ENCODE measurements at places on chromosomes 5 and 9. TPM values are rescaled to one million over a fixed set of nuclear protein-coding genes. Genes with fewer than 3 reads are reported as not detected.

Gene ENG
- 11.1 TPM for total RNA-seq

DNA sequence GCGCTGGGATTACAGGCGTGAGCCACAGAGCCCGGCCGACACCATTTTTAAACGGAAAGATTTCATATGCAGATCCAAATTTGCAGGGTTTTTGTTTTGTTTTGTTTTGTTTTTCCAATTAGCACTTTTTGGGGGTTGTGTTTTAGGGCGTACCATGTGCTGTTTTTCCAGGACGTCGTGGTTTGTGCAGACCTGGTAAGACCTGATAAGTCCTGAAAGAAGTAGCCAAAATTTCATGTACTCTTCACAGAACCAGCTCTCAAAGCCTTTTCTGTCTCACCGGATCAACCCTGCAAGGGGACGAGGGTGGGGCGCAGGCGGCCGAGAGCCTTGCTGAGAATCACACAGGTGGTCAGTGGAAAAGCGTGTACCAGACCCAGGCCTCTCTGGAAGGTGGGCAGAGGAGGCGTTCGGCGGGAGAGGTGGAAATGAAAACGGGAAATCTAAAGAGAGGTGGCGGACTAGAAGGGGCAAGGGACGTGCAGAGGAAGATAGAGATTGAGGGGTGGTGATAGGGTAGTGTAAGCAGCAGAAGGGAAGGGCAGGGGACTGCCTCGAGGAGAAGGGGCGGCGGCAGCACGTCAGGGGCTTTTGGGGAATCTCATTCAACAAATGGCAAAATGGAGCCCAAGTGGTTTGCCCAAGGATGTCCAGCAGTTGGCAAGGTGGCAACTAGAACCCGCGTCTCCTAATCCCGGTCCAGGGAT lies 1.1 kb upstream of the FAF2 start:
- peak overlapping the region; percentile 95 for H3K27ac ChIP-seq
- peaks cover 1% of the 10 kb centered on the region for H3K27me3 ChIP-seq
- peaks cover 24% of the 10 kb centered on the region for H3K4me1 ChIP-seq
- DNase-seq = peak; percentile 6

- DNase-seq = no peak
- peaks cover 28% of the 10 kb centered on the region for H3K27me3 ChIP-seq
- peak overlapping the region; percentile 78 for H3K4me3 ChIP-seq
- no peaks in the 10 kb centered on the region for H3K36me3 ChIP-seq
- H3K27ac ChIP-seq = no peak overlapping the region
Observed at GRCh38 chr9:121268598-121268850, 562 bp downstream of the GSN start.

Gene TMOD1
- 3.8 TPM for total RNA-seq

Gene HEMGN
- total RNA-seq = 1.5 TPM

DNA sequence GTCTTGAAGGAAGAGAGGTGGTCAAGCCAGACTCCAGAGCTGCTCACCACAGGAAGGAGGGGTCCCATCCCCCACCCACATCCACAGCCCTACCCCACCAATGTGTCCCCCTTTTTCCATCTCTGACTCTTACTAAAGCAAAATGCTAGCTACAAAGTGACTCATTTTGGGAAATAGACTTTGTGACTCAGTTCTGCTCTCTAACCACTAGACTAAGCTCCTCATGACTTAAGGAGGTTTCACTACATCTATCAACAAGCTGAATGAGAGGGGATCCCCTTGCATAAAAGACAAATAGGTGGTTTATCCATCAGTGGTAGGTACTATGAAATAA lies 35.1 kb upstream of the ADRB2 start:
- H3K4me1 ChIP-seq = peaks cover 52% of the 10 kb centered on the region
- peak overlapping the region; percentile 35 for H3K4me3 ChIP-seq
- DNase-seq = peak; percentile 78
- no peaks in the 10 kb centered on the region for H3K36me3 ChIP-seq

Gene GABRA1
- not detected for total RNA-seq

DNA sequence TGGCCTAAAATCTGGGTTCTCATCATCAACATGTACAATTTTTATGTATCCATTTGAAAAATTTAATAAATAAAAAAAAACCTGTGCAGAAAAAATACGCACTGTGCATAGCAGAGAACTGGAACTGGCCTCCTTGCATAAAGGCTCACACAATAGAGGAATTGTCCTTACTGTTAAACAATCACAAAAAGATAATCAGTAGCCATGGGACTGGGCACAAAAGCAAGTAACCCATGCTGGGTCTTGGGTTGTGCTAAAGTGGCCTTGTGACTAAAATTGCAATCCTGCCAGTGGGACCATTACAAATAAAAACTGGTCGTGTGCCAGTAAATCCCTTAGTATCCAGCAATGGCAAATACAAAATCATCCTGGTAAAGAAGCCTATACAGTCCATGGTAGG lies 1646.6 kb downstream of the MAT2B start:
- H3K4me1 ChIP-seq = no peaks in the 10 kb centered on the region
- H3K27ac ChIP-seq = no peak overlapping the region
- H3K36me3 ChIP-seq = no peaks in the 10 kb centered on the region
- H3K27me3 ChIP-seq = no peaks in the 10 kb centered on the region

DNA sequence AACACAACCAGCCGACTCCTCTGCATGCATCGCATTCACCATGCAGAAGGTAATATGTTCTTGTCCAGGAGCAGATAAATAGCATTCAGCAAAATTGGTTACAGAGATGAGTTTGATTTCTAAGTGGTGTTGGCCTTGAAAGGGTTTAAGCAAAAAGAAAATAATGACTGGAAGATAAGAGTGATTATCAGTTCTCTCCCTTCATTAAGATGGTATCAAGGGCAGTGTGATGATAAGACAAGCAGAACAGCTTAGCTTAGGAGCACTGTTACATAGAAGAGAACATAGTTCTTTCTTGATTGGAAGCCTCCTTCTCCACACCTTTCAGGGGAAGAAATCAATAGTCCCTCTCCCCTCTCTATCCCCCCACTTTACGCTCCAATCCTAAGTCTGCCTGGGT lies 121.5 kb downstream of the GALNT10 start:
- H3K36me3 ChIP-seq = peaks cover 6% of the 10 kb centered on the region
- no peak overlapping the region for H3K4me3 ChIP-seq
- peaks cover 50% of the 10 kb centered on the region for H3K4me1 ChIP-seq
- H3K27me3 ChIP-seq = no peaks in the 10 kb centered on the region
- H3K27ac ChIP-seq = no peak overlapping the region
- no peak for DNase-seq

DNA sequence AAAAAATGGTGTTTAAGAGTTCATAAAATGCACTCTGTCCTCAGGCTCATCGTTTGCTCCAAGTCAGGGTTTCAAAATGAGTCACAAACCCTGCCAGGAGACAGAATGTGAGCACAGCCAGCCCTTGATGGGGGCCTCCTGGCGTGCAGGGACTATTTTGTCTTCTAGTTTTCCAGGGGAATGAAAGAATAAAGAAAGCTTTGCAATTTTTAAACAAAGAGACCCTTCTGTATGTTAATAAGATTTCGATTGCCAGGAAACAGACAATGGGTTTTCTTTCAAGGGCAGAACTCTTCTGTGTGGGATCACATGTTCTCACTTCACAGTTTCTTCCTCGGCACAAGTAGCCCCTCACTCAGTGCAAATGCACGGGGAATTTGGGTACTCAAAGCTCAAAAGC lies 121.4 kb upstream of the C6 start:
- H3K36me3 ChIP-seq = no peaks in the 10 kb centered on the region
- no peak overlapping the region for H3K27ac ChIP-seq
- H3K4me3 ChIP-seq = no peak overlapping the region
- no peaks in the 10 kb centered on the region for H3K4me1 ChIP-seq

DNA sequence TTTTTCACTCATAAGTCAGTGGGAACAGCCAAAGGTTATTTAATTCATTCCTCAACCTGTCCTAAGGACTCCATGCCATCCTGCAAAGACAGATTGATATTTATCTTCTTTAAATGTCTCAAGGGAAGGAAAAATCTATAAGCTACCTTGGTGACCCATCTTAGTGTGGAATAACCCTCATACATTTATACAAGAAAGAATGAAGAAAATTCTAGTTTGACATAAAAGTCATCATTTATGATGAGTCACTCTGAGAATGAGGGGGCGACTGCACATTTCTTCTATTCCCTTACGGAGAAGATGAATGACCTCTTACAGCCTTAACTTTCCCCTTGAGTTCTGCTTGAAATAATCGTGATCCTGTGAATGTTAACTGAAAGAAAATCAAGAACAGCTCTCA lies 26.8 kb upstream of the NUDT12 start:
- no peaks in the 10 kb centered on the region for H3K36me3 ChIP-seq
- no peak overlapping the region for H3K27ac ChIP-seq
- peaks cover 6% of the 10 kb centered on the region for H3K27me3 ChIP-seq
- no peak for DNase-seq
- no peak overlapping the region for H3K4me3 ChIP-seq

DNA sequence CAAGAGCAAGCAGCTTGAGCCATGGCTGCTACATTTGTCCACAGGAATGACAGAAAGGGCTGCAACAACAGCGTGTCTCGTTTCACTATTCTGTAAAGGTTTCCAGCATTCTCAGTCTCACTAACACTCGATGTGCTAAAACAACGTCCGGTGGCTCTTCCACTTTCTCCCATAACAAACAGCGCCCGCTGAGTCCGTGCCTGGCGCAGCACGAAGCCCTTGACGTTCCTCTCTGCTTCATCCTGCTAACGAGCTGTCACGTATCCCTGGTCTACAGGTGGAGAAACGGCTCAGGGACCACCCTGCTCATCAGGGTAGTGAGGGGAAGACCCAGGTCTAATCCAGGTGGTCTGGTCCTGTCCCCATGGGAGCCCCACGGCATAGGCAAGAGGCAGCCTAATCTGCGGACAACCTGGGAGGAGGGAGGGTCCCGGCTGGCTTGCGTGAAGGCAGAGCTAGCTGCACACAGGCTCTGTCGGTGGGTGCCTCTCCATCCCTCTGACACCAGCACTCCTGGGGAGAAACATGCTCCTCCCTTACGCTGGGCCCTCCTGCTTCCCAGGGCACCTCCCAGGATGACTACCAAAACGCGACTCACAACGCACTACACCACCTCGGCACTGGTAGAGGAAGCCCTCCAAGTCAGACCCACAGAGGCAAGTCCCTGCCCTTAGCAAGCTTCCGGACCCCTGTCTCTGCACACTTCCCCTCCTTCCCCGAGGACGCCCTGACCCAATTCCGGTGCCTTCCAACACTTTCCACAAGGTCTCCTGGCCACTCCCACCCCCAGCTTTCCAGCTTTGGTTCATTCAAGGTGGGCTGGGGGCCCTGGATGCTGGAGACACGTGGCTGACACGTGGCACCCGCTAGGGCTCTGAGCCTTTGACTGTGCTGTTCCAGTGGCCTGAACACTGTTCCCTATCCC lies 43.3 kb downstream of the VAV2 start:
- H3K4me3 ChIP-seq = no peak overlapping the region
- no peaks in the 10 kb centered on the region for H3K36me3 ChIP-seq
- H3K27me3 ChIP-seq = no peaks in the 10 kb centered on the region

Gene MARCOL
- not detected for total RNA-seq

DNA sequence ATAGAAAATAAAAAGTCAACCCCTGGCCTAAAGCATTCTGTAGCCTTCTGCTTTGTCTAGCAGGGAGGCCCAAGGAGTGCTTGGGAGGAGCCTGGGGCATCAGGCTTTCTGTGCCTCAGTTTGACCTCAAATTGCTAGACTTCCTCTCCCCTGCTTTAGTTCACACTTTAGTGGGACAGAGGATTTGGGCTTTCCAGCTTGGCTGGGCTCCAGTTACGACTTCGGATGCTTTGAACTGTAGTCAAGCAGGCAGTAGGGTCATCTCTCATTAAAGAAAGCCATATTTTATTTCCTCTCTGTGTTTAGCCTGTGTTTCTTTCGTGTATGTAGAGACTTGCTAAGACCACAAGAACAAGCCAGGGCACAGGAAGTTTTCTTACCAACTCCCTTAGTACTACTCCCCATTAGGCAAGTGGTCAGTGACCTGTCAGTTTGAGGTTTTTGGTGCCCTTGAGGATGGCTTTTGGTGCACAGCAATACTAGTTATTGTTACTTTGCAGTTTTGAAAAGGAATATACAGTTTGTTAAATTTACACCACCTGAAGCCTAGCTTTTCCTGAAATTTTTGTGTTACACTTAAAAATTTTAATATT lies 334.7 kb downstream of the NDUFS4 start:
- H3K36me3 ChIP-seq = peaks cover 2% of the 10 kb centered on the region
- no peaks in the 10 kb centered on the region for H3K27me3 ChIP-seq
- H3K4me1 ChIP-seq = no peaks in the 10 kb centered on the region
- H3K27ac ChIP-seq = no peak overlapping the region

- H3K27ac ChIP-seq = no peak overlapping the region
- no peaks in the 10 kb centered on the region for H3K4me1 ChIP-seq
- DNase-seq = no peak
- H3K4me3 ChIP-seq = no peak overlapping the region
- H3K36me3 ChIP-seq = no peaks in the 10 kb centered on the region
Observed at GRCh38 chr5:136066661-136067271, 38.0 kb downstream of the TGFBI start.

DNA sequence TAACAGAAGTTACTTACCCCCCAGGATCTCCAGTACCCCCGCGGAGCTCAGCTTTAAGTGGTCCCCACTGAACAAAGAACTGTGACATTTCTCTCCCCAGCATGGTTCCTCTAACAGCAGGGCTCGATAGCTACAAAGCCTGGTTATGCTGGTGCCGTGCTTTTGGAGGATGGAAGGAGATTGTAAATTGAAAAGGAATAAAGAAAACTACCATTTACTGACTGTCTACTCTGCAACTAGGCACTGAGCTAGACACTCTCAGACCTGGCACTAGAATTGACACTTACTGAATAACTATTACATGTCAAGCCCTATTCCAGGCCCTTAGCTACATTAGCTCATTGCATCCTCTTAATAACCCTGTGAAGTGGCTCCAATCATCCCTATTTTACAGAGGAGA lies 145.3 kb downstream of the TTLL11 start:
- H3K36me3 ChIP-seq = no peaks in the 10 kb centered on the region
- no peak overlapping the region for H3K4me3 ChIP-seq
- no peaks in the 10 kb centered on the region for H3K4me1 ChIP-seq
- H3K27me3 ChIP-seq = no peaks in the 10 kb centered on the region
- H3K27ac ChIP-seq = no peak overlapping the region
- no peak for DNase-seq

DNA sequence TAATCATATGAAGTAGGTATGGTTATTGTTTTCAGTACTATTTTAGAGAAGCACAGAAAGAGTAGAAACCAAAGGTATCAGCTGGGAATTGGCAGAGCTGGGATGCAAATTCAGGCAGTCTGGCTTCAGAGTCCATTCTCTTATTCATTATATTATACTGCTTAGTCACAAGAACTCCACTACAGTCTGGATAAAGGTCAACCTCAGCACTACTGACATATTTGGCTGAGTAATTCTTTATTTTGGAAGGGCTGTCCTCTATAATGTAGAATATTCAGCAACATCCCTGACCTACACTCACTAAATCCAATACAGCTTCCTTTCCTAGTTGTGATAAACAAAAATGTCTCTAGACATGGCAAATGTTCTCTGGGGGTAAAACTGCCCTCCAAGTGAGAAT lies 37.6 kb downstream of the PTGER4 start:
- no peak for DNase-seq
- no peak overlapping the region for H3K4me3 ChIP-seq
- no peaks in the 10 kb centered on the region for H3K27me3 ChIP-seq
- peaks cover 8% of the 10 kb centered on the region for H3K4me1 ChIP-seq
- H3K27ac ChIP-seq = no peak overlapping the region

Gene ZCCHC10
- 23.7 TPM for total RNA-seq

Data from activated T-cell treated with anti-CD3 and anti-CD28 coated beads, Interleukin-2, amount 50 U/mL, for 72 hours (primary cell).